ENCODE measurements at places on chromosomes 12 and 14.
A peak's percentile ranks its signal among the peaks of the same experiment; 100 is the strongest.

DNA sequence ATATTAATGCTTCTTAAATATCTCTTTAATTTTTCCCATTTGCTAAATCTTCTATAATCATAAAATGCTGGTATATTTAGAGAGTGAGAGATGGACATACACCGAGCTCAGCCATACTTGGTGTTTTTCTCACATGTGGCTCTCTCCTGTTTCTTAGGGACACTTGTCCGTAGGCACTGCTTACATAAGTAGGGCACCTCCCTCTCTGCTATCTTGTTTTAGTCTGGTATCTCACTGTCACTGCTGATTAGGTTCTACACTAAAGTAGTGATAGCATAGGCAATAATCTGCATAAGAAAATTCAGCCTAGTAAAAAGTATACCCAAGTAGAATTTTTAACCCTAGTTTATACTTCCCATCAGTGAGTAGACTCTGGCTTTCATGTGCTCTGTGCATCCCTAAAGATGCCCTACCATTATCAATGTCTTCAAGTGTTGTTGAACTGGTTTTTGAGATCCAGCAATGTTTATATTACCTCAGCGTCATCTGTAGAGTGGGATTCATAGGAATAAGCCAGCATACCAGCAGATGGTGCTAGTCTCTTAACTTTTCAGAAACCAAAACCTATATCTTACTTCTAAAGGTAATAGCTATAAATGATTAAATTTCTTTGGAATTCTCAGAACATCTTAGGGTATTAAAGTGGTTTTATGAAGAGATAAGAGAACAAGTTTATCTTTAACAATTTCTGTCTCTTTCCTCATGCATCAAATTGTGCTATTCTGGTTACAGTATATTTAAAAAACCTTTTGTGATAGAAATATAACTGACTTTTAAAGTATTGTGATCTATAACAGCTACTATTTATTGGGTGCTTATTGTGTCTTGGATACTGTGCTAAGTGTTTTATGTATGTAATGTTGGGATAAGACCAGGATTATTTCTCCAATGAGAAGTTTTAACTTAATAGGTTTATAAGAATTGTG is 32.9 kb downstream of the ARID2 start:
- peak; percentile 13 for DNase-seq

GRCh38 chr14:21267431-21267845 is 1.8 kb downstream of the HNRNPC start:
- DNase-seq, result no peak

DNA sequence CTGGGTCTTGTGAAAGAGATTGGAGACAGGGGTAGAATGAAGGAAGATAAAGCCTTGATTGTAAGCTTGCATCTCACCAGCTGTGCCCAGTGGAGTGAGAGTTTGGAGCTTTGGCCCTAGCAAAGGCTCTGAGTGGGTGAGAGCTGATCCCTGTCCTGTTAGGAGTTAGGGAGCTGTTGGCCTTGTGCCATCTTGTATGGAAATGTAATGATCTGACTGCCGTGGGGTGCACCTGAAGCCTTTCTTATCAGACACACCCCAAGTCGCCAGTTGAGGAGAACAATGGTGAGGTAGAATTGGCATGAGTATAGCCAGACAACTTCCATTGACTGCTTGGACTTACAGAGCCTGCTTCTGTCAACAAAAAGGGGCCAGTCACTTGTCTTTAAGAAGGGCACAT is 130.1 kb downstream of the PRKCH start:
- DNase-seq, result no peak

DNA sequence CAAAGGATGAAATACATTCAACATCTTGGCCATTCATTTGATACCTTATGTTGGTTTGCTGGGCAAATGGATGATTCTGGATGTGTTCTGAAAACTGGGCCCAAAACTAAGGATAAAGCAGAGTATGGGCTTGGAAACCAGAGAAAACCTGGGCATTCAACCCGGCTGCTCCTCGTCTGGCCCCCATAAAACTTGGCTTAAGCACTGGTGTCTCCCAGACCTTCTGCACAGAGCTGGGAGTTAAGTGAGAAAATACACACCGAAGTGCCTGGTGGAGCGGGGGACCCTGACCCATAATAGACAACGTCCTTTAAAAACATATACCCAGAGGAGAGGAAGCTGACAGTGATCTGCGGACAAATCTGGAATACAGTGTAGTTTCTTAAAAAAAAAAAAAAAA is 112.5 kb downstream of the FOXN3 start:
- no peak for DNase-seq

DNA sequence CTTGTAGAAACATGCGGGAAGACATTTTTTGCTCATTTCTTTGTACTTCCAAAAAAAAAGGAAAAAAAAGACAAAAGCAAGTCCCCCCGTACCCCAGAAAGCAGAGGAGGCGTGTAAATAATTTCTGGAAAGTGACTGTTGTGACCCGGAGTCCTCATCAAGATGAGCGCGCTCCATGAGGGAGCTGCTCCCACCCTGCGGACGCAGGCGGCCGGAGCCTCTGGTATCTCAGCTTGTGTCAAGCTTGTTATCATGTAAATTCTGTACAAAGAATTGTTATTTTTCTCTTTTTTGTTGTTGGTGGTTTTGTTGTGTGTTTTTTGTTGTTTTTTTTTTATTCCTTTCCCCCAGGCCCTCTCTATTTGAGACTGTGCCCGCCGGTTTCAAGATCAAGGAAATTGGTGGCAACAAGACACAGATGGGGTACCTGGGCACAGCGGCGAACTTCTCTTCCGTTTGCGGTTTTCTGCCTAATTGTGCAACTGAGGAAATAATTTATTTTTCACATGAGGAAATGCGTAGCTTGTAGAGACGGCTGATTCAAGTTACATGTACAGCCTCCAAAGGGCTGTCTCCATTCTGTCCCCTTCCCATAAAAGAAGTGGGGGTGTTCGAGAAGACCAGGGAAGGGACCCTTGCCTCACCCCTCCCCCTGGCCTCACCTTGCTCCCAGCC is 27.0 kb downstream of the HPD start:
- DNase-seq, result no peak

DNA sequence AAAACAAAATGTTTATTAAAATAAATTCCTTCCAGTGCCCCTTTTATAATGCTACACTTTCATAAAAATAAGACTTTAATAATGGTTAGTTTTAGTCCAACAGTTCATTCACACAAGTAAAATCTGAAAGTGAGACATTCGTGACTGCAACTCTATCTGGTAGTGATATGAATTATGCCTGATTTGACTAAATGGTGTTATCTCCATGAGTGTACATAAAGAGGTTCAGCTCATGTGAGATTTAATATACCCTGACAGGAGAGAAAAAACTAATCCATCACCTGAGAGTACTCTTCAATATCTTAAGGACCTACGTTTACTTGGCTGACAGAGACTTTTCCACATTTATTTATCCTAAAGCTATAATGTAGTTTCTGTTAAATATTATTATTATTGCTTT is 34.0 kb downstream of the ERO1A start:
- DNase-seq, result no peak

GRCh38 chr12:19035536-19035935 is 94.0 kb upstream of the PLEKHA5 start:
- no peak for DNase-seq

- no peak for DNase-seq
Observed at GRCh38 chr12:2336409-2336829, 283.6 kb downstream of the CACNA1C start.

GRCh38 chr14:43105305-43105704 is 1401.8 kb downstream of the FSCB start:
- DNase-seq, result no peak

- peak; percentile 95 for DNase-seq
Observed at GRCh38 chr12:4269279-4269991, 4.1 kb upstream of the CCND2 start.

GRCh38 chr12:54796991-54797390 is 57.3 kb upstream of the MUCL1 start:
- DNase-seq, result no peak

All from naive thymus-derived CD4-positive, alpha-beta T cell (primary cell).